Stimulated activated CD4-positive, alpha-beta T cell treated with anti-CD3 and anti-CD28 coated beads, Interleukin-1b, Interleukin-23, amount 100 ng/mL, for 24 hours (primary cell): ENCODE measurements at places on chromosomes 3 and 15.

GRCh38 chr3:119635719-119636118, 24.7 kb downstream of the POPDC2 start:
- DNase-seq: no peak

- DNase-seq: no peak
Observed at GRCh38 chr15:70866982-70867641, 13.2 kb upstream of the LARP6 start.

DNA sequence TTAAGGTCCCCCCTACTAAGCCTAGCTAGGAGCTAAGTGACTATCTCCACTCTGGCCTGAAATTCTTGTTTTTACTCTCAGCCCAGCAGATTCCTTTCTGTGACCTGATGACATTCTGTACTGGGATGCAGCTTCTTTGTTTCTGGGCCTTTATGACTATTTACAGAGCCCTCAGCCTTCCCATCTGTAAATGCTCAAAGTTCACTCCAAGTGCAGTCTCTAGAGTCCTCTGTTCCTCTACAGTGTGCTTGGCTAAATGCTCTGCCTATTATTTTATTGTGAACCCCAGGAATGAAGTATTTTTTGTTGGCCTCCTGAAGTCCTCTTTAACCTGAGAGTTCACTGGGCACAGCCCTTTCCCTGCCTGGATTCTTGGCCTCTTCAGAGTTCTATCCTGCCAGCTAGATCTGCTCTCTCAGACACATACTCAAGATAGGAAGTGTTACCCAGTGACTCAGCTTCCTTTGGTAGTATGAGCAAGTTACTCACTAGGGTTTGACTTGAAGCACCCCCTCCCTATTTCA, 278.1 kb upstream of the P2RY1 start:
- no peak for DNase-seq

- DNase-seq: no peak
Observed at GRCh38 chr3:184745526-184745925, 33.7 kb upstream of the MAGEF1 start.

GRCh38 chr3:67000009-67000408, 1.9 kb downstream of the KBTBD8 start:
- no peak for DNase-seq

GRCh38 chr3:8578282-8578681, 66.3 kb downstream of the SSUH2 start:
- DNase-seq: no peak

- no peak for DNase-seq
Observed at GRCh38 chr3:187900993-187901755, 155.9 kb upstream of the BCL6 start.

- DNase-seq: no peak
Observed at GRCh38 chr3:112656043-112656442, 15.1 kb upstream of the CCDC80 start.

DNA sequence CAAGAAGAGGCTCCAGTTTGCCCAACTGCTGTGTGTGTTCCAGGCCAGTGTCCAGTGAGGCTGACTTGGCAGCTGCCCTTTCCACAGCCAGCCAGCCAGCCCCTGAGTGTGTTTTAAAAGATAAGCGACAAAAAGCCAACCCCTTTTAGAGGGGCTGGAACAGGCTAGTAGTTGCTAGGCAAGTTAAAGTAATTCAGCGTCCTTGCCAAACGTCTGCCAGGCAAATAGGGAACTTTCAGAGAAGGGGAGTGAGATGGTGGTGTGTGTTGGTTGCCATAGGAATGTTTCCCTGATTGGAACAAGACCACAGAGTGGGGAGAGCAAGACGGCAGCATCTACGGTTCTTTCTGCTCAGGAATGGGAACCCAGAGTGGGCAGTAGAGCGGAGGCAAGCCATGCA, 86.3 kb downstream of the TMEM108 start:
- DNase-seq: no peak

DNA sequence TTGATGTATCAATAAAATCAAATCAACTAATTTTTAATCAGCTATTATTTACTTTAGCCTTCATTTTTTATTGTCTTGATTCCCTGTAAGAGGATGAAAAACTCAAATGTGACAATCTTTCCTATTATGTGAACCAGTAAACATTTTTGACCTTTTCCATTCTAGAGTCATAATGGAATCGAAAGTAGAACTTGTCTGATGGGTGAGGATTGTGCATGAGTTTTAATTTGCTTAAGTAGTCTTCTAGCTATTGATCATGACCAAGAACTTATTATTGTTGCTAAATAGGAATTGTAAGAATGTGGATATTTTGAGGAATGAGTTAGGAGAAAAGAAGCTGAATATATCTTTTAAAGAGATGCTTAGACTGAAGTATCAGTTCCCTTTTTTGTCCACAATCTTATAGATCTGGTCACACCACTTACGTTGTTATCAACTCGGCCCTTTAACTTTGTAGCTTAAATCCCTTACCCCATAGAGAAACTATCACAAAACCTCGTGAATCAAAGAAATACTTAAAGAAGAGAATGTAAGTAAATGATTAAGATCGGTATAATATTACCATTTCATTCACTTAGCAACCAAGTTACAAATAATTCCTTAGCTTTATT, 147.3 kb downstream of the TP63 start:
- DNase-seq: no peak

DNA sequence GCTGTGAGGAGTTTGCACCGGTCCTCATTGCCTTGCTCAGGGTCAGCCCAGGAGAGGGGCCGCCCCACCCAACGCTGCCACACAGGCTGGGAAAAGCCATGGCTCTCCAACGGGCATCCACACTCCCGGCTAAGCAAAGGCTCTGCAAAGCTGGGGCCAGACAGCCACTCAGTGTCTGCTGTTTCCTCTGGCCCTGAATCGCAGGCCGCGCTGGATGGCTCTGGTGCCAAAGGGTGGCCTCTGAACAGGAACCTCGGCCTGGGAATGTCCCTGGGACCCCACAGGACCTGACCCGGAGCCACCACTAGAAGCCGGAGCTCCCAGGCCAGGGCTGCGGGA, 42.9 kb downstream of the RPN1 start:
- DNase-seq: no peak

DNA sequence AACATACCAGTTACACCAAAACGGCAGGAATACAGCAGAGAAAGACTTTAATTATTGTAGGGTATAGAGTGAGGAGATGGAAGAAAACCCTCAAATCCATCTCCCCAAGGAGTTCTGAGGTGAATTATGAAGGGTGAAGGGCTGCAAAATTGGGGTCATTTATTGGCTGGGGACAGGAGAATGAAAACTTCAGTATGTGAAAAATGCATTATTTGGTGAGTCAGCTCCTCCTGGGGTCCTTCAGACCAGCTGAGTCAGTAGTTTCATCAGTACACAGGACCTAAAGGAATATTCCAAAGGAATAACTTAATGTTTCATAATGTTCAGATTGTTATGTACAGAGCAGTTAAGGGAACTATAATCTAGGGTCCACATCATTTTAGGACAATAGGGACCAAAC, 566.0 kb downstream of the GBE1 start:
- no peak for DNase-seq

DNA sequence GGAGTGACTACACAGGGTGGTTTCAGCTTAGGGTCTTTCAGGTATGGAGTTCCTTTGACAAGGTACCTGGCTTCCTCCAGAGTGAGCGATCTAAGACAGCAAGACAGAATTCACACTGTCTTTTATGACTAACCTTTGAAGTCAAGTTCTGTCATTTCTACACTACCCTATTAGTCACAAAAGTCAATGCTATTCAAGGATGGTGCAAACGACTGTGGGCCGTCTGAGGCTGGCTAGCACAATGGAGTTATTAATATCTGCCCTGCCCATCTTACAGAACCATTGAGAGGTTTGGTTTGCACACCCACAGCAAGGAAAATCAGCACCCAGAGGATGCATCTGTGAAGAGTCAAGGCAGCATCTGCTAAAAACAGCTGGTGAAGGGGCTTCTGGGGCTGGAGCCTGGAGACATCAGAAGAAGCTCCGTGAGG, 62.9 kb upstream of the XCR1 start:
- no peak for DNase-seq

- no peak for DNase-seq
Observed at GRCh38 chr15:57570994-57571393, 20.7 kb upstream of the MYZAP start.

DNA sequence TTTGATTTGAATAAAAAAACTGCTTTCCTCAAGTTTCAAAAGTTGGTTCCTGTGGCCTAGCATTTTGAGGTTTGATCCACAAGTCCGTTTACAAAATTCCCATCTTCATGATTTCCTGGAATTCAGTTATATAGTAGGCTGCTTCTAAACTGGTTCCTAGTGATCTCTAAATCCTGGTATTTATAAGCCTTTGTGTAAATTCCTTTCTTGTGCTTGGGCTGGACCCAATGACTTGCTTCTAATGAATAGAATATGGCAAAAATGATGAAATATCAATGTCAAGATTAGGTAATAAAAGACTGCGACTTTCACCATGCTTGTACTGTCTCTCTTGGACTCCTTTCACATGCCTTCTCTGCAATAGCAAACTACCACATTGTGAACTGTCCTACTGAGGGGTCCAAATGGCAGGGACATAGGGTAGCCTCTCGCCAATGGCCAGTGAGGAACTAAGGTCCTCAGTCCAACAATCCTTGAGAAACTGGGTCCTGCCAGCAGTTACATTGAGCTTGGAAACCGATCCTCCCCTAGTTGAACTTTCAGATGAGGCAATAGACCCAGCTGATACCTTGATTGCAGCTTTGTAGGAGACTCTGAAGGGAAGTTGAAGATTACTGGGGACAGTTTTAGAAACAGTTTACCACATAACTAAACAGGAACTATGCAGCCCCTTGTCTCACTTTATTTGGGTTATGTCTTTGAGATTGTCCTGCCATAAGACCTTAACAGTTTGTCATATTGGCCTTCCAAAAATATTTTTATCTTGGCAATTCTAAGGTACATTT, 303.9 kb upstream of the TBC1D5 start:
- DNase-seq: no peak

DNA sequence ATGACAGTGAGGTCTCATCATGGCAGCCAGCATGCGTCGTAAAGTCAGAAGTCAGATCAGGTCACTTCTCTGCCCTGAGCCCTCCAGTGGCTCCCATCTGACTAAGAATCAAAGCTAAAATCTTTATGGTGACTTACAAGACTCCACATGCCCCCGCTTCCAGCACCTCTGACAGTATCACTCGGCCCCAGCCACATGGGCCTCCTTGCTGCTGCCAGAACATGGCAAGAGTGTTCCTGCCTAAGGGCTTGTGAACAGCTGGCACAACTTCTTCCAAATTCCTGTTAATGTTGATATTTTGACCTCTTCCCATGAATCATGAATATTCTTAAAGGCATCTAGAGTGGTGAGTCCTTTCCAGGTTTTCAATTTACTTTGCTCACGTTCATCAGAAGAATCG, 20.5 kb downstream of the POLR2M start:
- no peak for DNase-seq

DNA sequence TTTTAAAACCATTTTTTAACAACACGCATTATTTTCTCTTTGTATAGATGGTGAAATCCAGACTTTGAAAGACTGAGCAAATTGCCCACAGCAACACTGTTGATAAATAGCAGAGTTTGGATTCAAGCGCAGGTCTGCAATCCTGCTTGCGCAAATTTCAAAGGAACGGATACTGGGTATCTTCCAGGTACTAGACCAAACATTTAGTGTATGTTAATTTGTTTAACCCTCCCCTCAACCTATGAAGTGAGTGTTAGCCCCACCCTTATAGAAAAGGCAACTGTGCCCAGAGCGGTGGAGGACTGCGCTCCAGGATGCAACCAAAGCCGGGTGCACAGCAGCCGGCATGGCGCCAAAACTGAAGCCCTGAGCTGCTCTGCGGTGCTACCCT, 103.8 kb downstream of the CPN2 start:
- DNase-seq: no peak

GRCh38 chr3:14344351-14344750, 58.1 kb upstream of the SLC6A6 start:
- no peak for DNase-seq

DNA sequence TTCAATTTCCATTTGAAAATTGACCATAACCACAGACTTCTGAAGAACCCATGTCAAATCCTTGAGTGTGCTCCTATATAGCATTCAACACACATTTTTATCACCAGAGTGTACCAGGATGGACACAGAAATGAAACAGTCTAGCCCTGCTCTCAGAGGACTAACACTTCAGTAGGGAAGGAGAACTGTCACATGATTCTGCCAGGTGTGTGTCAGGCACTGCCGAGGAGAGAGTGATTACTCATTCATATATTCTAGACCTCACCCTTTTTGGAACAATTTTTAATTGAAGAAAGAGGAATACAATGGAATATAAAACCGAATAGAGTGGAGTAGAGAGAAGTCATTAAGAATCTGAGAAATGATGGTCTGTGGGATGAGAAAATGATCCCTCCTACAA, 125.8 kb downstream of the ERC2 start:
- DNase-seq: no peak

DNA sequence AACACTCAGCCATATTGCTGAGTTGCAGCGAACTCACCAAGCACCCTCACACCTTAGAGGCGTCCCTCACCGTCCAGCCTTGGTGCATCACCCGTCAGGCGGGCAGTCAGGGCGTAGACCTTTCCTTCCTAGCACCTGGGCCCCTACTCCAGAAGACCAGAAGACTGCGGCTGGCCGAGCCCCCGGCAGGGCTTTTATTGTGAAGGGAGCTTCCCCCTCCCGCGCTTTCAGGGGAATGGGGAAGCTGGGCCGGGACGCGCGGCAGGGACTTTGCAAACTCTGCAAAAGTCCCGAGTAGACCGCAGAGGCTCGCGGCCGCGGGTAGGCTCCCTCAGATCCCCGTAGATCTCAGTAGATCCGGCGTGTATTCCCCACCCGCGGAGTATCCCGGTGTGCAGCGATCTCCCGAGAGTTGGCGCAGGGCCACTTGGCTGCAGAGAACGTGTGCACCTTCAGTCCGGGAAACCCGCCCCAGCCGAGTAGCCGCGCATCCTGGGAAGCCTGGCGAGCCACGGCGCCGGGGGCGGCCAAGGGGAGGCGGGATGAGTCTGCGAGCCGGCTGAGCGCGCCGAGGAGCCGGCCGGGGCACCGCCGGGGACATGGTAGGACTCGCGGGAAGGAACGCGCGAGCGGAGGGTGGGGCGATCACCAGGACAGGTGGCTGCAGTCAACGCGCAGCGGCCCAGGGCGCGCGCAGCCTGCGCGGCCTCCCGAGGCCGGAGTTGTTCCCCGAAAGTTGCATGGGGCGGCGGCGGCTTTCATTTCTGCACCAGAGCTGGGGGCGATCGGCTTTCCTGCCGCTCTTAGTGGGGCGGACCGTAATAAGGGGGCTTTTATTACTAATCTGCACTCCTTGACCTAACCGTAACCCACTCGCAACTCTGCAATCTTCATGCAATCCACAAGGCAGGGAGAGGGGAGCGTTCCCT, at the start of gene GASK1A:
Gene GASK1A (plus strand): TSS at position 268 of the 929 bp plus-strand sequence. CDS start 332 bp downstream, at position 600.
- DNase-seq: peak; percentile 22

DNA sequence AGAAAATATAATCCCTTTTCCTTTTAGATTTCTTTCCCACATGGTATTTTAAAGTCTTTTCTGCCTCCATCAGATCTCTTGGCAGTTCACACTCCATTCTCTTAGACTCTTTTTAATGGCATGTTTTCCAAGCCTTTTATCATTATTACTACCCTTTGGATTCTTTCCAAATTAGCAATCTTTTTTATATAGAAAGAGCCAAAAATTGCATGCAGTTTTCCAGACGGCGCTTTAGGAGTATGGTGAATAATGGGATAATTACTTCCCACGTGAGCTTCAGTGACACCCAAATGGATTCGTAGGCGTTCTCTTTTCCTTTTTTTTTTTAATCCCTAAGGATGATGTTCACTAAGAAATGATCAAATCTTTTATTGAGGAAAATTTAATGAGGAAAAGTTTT, 354.8 kb upstream of the DNAJC19 start:
- no peak for DNase-seq

- no peak for DNase-seq
Observed at GRCh38 chr3:49566312-49566711, 12.0 kb downstream of the BSN start.

- DNase-seq: no peak
Observed at GRCh38 chr3:107413264-107413663, 36.0 kb downstream of the CCDC54 start.
